ENCODE measurements at places on chromosomes 4 and X.

- no peak for DNase-seq
These were observed 16.4 kb downstream of the EPHA5 start for GRCh38 chr4:65653740-65654361.

- no peak for DNase-seq
These were observed 2005.1 kb upstream of the AGA start for GRCh38 chr4:179447308-179447707.

- no peak for DNase-seq
These were observed 361.3 kb downstream of the OPHN1 start for GRCh38 chrX:68072041-68072440.

- no peak for DNase-seq
These were observed 527.9 kb downstream of the SPRY1 start for GRCh38 chr4:123924536-123924935.

DNA sequence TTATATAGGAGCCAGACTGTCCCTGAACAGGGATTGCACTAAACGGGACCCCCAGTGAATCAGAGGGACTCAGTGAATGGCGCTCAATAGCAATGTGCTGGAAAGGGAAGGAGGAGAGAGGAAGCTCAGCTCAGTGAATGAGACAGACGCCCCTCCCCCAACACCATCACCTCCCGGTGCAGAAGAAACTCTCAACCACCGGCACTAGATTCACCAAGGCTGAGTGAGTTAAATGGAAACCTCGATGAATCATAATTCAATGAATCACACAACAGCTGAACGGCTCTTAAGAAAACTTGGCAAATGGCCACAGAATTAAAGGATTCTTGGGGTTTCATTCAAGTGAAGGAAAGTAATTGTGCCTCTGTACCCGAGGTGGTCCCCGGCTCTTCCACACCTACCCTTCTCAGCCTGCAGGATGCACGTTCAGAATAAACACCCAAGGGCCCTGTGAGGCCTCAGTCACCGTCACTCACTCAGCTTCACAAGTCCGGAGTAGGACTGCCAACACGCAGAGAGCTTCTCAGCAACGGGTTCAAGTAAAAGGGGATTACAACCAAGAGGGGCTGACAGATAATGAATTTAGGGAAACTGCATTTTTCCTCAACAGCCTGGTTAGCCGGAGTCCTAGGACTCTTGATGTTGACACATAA lies 29.3 kb downstream of the CRMP1 start:
- no peak for DNase-seq

DNA sequence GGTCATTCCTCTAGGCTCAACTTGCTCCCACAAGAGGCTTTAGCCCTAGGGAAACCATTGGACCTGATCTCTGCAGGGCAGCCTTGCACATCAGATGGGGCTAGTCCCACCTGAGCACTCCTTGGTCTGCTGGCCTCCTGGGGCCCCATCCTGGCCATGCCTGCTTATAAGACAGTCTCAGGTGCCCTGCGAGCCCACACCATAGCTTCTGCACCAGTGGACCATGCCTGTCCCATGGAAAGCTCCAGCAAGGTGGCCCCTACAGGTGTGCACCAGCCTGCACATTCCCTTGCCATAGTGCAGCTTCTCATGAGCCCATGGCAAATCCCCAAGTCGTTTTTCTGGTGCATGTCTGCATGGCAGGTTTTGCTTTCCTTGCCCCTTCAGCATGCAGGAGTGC lies 19.6 kb upstream of the FAAH2 start:
- DNase-seq: no peak

GRCh38 chr4:176534566-176534965 lies 214.8 kb downstream of the SPCS3 start:
- no peak for DNase-seq

DNA sequence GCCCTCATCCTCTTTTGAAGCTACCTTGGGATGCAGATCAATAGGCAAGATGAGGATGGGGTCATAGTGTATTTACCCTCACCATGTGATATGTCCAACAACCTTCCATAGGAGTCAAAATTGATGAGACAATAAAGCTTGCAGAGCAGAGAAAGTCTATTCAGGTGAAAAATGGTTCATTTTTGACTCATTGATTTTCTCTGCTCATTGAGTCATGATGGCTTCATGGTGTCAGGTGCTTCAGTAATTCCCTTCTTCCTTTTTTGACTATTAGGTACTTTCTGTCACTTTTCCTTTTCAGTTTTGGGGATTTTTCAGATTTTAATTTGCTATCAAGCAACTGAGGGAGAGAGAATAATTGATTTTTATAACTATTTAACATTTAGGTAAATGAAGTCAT lies 55.9 kb upstream of the IL2 start:
- DNase-seq: no peak

DNA sequence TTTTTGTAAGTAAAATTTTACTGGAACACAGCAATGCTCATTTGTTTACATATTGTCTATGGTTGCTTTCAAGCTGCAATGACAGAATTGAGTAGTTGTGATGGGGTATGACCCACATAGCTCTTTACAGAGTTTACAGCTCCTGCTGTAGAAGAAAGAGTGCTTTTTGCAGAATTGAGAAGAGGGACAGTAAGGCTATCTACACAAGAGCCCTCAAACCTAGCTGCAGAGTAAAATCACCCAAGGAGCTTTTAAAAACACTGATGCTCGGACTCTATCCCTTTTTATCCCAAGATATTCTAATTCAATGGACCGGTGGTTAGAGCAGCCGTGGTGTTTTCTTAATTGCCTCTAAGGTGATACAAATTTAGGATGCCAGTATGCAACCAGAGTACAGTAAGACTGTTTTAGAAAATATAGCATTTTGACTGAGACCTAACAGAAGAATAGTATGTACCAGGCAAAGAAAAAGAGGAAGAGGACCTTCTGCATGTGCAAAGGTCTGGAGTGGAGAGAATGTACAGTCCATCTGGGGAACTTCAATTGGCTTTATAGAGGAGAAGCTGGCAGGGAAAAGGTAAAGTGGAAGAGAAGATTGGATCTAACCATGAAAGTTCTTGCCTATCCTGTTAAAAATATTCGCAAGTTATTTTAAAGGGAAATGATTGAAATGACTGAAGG lies 663.6 kb upstream of the CPEB2 start:
- no peak for DNase-seq

DNA sequence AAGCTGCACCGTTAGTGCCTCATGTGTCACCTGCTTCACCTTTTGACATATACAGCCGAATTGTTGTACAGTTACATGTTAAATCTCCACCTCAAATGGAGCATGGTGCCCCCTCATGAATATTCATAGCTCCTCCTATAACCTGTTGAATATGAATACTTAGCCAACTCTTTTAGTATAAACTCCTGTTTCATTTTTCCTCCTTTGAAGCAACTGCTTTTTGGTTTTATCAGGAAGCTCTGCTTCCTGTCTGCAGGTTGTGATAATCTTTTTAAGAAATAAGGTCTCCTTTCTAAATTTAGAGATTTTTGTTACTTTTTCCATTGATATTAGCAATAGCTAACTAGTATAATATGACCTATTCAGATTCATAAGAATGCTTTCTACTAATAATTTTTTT lies 1429.2 kb upstream of the AGA start:
- DNase-seq: no peak

DNA sequence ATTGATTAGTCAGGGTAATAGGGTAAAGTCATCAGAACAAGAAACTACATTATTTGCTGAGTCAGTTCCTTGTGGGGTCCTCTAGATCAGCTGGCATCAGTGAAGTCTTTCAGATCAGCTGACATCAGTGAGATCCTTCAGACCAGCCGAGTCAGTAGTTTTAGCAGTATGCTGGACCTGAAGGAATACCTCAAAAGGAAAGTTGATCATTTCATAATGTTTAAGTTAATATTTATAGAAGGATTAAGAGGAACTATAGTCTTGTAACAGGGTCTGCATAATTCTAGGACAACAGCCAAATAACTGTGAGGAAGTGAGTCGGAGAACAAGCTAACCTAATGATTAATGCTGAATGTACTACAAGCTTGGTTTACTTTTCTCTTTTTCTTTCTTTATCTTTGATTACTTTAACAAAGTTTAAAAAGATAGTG lies 958 bp upstream of the UGT2B7 start:
- no peak for DNase-seq
